Stimulated activated CD4-positive, alpha-beta T cell treated with anti-CD3 and anti-CD28 coated beads, TNF-alpha, amount 100 ng/mL, for 1 hour (primary cell): ENCODE measurements at places on chromosomes 7 and 10.

DNA sequence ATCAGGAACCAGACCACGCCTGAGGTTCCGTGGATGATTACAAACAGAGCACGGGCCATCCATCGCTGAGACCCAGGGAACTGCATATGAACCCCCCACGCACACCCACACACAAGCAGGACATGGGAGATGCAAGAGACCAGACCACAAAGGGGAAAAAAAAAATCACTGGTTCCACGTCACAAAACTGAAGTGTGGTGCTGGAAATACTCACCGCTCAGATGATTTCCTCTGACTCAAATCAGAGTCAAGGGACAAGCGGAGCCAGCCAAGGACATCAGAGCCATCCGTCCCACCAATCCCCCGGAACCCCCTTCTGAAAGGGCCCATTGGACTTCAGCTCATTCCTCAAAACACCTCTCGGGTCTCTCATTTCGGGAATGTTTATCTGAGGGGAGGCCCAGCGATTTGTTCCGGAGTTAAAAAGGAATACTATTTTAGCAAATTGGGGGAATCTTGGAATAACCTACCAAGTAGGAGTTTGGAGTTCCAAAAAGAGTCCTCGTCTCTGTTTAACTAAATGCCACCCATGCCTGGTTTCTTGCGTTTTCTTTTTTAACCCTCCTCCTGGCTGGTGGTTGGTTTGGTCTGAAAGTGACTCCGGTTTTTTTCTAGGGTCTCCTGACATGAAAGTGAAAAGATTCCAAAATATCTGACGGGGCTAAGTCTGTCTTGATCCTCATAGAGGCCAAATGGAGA lies 15.0 kb downstream of the SNX8 start:
- DNase-seq = no peak

DNA sequence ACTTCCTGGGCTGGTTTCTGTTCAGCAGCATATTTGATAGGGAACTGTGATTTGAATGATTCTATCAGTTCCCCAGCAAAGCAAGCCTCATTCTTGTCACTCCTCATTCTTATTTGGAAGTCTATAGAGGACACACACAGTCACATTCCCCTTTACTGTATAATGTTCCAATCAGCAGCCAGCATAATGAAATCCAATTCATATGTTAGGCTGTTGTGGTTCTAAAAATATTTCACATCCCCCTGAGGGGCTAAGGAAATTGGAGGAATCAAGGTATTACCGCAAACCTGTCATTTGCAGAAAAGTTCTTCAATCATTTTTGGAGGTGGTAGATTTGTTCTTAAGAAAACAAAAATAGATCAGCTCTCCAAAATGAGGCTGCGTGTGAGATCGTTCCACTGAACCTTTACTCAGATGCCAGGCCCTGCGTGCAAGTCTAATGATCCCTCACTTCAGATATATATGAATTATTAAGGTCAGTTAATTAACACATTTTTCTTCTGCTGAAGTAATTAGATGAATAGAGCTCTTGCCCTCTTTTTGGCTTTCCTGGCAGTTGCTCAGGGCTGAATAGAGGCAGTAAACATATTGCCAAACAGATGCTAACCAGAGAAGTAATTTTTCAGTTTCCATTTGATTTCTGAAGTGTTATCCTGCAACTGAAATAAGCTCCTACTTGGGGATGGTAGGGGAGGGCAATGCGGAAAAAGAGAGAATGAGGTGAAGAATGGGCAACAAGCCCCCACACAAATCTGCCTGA lies 31.8 kb downstream of the LSMEM1 start:
- no peak for DNase-seq

- no peak for DNase-seq
These were observed 26.2 kb upstream of the CYP26C1 start for GRCh38 chr10:93034426-93034825.

GRCh38 chr10:62880162-62880561 lies 64.0 kb upstream of the EGR2 start:
- DNase-seq = no peak
